ENCODE measurements at places on chromosomes 13 and 19.

- DNase-seq: no peak
These were observed 17.0 kb downstream of the PAK4 start for GRCh38 chr19:39142630-39143029.

GRCh38 chr13:66200555-66200954 lies 1029.6 kb downstream of the PCDH9 start:
- no peak for DNase-seq

DNA sequence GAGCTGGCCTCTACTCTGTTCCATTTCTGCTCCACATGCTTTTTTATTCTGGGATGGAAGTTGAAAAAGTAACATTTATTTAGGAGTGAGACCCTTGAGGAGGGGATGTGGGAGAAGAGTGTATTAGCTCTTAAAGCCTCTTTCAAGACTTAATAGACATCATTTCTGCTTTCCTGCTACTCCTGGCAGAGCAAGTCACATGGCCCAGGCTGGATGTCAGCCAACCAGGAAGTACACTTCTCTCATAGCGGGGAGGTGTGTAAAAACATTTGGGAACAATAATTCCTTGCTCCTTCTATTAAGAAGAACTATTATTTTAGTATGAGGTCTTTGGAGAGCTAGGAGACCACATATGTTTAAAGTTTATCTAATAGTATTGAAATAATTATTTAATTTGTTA lies 40.6 kb upstream of the FAM216B start:
- no peak for DNase-seq

DNA sequence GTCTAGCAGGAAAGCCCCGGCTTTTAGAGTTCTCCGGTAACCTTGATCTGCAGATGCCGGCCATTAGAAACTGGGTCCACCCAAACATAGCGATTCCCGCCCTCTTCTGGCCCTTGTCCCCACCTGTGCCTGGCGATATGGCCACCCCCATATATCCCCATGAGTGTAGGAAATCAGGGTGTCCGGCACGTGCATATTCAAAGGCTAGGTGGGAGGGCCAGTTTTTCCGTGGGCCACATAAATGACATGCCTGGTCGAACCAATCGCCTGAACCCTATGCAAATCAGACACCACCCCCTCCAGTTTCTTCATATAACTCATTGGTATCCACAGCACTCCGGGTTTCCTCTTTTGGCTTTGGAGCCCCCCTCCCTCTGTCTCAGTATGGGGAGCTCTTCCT lies 37.4 kb downstream of the ERICH4 start:
- no peak for DNase-seq

GRCh38 chr13:92028695-92029094 lies 630.3 kb downstream of the GPC5 start:
- DNase-seq: no peak

DNA sequence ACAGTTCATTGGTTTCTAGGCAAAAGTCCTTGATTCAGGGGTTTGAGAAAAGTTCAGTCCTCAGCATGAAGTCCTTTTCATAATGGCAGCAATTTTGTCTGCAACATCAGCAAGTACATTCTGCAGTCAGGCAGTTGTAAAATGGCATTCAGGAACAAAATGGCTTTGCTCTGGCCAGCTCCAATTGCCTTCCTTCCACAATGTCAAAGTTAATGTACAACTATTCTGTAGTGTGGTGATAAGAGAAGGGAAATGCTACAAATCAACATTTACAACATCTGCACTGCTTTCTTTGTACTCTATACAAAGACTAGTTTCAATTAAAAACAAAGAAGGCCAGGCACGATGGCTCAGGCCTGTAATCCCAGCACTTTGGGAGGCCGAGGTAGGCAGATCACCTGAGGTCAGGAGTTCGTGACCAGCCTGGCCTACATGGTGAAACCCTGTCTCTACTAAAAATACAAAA lies 1.8 kb upstream of the NEK3 start:
- DNase-seq: no peak

- no peak for DNase-seq
These were observed 10.6 kb downstream of the ZSCAN1 start for GRCh38 chr19:58044391-58044790.

DNA sequence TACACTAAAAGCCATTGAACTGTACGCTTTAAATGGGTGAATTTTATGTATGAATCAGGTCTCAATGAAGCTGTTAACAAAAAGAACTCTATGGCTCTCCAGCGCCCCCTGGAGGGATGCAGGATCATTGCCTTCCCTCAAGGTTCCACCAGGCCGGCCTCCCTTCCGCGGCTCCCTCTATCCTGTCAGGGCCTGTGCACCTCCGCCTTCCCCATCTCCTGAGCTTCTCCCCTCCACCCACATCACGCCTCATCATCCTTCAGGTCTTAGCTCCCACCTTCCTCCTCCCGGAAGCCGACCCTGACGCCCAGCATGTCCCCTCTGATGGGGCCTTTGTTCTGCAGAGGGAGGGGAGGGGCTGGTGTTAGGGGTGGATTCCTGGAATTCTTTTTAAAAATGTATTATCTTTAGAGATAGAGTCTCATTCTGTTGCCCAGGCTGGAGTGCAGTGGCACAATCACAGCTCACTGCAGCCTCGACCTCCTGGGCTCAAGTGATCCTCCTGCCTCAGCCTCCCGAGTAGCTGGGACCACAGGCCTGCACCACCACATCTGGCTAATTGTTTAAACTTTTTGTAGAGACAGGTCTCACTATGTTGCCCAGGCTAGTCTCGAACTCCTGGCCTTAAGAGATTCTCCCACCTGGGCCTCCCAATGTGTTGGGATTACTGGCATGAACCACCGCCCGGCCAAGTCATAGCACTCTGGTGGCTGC lies 27.7 kb downstream of the MEIS3 start:
- no peak for DNase-seq

DNA sequence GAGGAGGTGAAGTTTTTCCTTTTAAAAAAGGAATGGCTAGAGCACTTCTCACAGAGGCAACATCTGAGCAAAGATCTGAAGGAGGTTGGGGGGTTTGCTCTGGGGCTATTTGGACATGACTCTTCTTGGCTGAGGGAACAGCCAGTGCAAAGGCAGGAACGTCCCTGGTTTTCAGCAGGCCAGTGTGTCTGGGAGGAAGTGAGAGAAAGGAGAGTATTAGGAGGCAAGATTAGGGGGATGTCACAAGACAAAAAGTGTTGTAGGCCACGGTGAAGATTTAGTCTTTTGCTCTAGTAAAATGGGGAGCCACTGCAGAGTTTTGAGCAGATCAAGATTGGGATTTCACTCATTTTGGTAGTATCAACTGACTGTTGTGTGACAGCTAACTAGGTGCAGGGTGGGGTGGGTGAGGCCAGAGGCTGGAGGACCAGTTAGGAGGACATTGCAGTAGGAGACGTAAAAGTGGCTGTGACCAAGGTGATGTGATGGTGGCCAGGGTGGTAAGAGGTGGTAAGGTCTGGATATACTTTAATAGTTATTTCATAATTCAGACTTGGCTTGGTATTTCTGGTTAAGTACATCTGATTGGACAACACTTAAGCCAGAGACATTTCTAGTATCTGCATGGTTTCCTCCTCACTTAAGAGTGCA lies 40.6 kb downstream of the WDFY2 start:
- DNase-seq: no peak

DNA sequence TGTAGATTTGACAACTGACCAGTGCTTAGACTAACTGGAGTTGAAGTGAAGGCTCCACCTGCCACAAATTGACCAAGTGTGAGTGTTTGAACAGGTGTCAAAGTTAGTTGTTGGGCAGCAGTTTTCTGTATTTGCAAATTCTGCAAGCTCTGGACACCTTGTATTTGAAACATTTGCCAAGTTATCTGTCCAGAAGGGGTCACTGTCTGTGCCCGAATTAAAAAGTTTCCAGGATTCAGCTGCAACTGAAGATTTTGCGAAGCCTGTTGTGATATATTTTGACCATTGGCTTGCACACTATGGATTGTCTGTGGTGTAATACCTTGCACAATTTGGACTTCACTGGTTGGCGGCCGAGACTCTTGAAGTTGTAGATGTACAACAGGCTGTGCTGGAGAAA lies 1690.7 kb downstream of the SLITRK5 start:
- no peak for DNase-seq

GRCh38 chr13:50229960-50230661 lies 214.9 kb downstream of the KCNRG start:
- DNase-seq: no peak

DNA sequence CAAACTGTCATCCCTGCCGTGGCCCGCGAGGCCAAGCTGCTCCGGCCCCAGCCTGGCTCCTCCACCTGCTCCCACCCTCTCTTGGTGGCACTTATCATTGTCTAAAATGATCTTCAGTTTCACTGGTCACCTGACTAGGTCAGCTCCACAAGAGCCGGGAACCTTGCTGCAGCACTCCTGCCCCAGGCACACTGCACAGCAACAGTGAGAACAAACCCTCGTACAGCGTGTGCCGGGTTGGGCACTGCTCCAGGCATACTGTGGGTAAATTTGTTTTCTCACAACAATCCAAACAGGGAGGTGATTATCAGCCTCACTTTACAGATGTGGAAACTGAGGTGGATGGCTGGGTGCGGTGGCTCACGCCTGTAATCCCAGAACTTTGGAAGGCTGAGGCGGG lies 8.9 kb downstream of the DEDD2 start:
- DNase-seq: no peak

DNA sequence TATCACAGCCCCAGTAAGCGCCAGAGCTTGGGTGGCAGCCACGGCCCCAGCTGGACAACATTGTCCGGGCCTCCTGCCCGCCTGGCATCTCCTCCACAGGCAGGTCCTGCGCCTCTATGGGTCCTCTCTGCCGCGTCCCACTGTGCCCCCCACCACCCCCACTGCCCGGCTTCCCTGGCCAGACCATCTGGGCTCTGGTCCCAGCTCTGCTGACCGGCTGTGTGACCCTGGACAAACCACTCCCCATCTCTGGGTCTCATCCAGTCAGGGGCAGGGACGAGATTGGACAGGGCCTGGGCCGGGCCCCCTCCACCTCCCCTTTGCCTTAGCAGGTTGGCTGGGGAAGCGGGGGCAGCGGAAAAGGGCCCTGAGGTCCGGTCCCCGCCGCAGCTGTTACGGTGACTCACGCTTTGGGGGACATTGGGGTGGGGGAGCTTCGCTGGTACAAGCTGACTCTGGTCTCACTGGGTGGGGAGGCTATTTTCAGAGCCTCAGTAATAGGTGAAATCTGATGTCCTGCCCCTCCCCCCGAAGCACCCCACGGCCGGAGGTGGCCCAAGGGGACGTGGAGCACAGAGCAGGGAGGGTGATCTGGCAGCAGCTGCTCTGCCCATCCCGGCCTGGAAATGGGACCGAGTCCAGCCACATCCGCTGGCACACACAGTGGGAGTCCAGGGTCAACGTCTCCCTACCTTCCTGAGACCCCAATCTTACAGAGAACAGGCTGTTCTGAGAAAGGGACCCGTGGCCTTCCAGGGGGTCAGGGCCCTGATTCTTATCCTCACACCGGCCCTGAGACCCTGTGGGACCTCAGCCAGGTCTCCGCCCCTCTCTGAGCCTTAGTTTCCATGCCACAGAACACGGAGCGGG lies 9.1 kb downstream of the NFIC start:
- DNase-seq: peak; percentile 99

DNA sequence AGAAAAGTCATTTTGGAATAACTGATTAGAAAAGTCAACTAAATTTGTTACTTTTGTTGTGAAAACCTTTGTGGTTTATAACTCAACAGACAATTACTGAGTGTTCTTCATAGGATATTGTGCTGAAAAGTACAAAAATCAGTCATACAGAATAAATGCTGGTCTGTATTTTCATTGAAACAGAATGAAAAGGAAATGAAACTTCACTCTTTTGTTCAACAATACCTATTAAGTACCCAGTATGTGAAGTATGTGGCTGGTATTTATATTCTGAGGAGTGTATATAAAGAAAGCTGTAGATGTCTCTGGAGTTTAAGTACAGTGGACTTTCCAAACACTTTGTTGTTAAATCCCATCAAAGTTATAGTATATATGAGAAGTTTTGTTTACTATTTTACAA lies 828.4 kb upstream of the ATXN8OS start:
- DNase-seq: no peak

DNA sequence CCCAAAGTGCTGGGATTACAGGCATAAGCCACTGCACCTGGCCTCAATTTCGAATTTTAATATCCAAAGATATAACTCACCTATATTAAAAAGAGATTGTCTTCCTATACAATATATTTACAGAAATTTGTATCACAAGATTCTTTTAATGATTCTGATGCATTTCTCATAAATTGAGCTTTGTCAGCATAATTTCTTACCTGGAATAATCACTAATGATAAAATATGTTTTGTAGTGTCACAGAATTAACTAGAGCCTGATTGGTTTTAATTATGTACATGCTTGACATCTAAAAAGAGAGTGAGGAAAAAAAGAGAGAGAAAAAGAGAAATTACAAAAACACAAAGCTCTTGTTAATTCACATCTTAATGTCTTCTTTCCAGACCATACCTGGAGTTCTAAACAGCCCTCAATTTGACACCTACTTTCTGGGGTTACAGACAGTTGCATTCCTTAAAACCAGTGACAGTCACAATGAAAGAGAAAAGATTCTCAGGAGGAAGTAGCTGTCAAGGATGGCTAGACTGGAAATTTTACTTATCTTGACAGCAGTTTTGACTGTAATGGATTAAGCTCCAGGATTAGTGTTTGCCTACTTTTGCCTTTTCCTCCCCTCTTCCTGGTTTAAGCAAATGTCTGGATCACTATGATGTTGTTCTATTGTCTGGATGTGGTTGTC lies 214.4 kb downstream of the SPRY2 start:
- no peak for DNase-seq

DNA sequence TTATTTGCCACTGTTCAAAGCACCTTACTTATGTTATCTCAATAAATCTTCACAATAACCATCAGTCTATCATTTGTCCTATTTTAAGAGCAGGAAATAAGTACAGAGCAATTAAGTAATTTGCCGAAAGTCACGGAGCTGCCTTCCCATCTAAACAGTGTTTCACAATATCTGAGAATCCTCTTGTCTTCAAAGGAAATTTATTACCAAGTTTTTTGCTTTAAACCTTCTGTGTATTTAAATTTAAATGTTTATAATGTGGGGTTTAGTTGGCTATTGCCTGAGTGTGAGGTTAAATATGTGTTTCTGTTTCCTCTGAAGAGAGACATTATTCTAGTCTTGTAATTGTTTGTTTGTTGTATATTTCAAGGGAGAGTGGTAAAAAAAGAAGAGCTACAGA lies 633.1 kb downstream of the EFNB2 start:
- no peak for DNase-seq

DNA sequence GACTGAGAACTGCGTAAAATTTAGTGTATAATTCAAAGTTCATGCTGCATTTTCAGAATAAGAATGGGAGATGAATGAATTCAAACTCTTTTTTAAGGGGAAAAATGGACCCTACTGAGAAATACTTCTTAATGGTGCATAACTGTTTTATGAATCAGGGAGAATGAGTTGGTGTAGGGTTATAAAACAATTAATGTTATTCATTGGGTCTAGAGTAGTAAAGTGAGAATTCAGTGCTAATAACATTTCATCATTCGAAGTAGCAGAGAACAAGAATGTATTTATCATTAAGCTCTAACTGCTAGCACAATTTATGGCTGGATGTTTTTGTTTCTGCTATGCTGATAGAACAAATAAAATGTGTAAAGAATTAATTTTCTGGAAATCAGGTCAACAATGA lies 310.2 kb downstream of the SLITRK5 start:
- DNase-seq: no peak

DNA sequence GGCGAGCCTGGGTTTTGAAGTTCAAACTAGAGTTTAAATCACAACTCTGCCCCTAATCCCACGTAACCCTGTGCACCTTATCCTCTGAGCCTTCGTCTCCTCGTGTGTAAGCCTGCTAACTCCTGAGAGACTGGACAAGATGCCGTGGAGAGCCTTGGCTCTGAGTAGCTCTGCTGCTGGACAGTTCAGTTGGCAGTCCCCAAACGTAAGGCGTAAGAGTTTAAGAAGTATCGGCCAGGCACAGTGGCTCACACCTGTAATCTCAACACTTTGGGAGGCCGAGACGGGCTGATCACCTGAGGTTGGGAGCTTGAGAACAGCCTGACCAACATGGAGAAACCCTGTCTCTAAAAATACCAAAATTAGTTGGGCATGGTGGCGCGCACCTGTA lies 4.7 kb upstream of the CD79A start:
- no peak for DNase-seq
